ENCODE measurements at places on chromosomes 1 and 21.

DNA sequence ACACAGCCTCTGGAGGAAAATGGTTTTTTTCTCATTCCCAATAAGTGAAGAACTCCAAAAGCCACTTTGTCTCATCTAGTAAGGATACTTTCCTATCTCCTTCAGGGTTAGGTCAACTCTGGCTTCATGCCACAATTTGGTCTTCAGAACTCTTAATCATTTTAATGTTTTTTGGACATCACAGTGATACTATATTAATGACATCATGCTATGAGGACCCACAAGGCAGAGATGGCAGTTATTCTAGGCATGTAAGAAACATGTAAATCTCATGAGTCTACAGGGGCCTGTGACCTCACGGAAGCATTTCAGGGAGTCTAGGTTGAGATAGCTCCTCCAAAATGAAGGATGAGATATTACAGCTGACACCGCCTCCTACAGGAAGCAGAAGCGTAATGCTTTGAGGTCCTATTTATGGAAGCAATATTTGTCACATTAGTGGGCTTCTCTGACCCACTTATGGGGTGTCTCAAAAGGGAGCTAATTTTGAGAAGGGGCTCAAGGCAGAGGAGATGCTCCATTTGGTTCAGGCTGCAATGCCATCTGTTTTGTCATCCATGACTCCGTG lies 5.0 kb upstream of the GPR137B start:
- DNase-seq = no peak

DNA sequence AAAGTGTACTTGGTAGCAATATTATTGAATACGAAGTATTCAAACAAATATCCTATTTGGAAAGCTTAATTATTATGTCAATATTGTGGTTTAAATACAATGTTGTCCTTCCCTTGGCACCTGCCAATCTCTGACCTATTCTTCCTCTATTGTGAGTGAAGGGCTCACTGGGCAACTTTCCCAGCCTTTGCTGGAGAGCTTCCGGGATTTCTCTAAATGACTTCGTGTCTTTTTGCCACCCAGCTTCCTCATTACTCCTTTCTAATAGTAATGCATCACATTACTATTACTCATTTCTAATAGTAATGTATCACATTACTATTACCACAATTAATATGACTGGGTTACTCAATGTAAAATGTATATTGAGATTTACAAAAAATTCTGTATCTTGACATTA lies 880.6 kb downstream of the BRINP3 start:
- DNase-seq = no peak

DNA sequence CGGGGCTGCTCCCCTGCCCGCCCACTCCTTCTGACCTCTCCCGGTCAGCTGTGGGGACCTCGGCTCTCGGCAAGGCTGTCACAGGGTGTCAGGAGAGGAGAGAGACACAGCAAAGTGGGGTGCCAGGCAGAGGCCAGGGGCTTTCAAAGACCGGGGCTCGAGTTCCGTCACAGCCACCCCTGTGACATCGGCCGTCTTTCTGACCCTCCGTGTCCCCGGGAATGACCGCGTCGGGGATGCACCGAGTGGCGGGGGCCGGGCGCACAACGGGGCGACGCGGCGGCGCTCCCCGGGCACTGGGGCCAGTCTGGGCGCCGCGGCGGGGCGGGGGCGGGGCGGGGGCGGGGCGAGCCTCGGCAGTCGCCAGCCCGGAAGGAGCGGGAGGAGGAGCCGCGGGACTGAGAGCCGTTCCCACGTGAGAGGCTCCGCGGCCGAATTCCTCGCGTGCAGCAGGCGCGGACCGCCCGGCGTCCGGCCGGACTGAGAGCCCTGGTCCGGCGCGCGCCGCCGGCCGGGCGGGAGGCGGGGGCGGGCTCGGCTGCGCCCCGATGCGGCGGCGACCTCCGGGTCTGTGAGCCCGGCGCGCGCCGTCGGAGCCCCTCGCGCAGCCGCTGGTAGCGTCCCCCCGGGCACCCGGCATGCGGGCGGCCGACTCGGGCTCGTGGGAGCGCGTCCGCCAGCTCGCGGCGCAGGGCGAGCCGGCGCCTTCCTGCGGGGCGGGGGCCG lies 229.7 kb upstream of the TMEM51 start:
- peak; percentile 71 for DNase-seq

DNA sequence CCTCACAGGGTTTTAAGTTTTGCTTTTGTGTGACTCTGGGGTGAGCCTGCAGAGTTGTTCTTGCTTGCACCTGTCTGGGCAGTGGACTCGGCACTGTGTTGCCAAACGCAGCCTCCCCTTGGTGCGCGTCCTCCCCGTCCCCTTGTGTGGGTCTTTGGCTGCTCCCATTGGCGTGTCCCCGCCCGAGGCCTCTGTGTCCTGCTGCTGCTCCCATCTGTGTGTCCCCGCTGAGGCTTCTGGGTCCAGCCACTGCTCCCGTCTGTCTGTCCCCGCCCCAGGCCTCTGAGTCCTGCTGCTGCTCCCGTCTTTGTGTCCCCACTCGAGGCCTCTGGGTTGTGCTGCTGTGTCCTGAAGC lies 62.8 kb downstream of the PCNT start:
- DNase-seq = no peak

DNA sequence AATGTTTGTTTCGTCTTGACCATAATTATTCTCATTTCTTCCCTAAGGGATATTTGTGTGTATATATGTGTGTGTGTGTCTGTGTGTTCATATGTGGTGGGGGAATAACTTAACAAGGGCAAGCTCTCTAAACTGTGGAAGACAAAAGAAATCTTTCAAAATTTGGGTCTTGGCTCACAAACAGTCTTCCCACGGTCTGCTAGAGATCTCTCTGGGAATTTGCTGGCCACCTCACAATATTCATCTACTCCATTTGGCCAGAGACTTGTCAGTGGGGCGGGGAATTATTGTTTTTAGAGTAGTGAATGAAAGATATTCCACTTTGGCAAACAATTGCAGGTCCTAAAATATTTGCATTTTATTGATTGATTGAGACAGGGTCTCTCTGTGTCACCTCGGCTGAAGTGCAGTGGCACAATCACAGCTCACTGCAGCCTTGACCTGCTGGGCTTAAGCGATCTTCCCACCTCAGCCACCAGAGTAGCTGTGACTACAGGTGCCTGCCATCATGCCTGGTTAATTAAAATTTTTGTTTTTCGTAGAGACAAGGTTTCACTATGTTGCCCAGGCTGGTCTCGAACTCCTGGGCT lies 8.0 kb upstream of the EIF2B3 start:
- DNase-seq = no peak

GRCh38 chr1:155893389-155894142 lies 17.6 kb downstream of the RIT1 start:
- DNase-seq = no peak

GRCh38 chr1:228256626-228257375 lies 49.0 kb downstream of the OBSCN start:
- DNase-seq = no peak

GRCh38 chr1:9905010-9905409 lies 5.1 kb downstream of the CTNNBIP1 start:
- no peak for DNase-seq

DNA sequence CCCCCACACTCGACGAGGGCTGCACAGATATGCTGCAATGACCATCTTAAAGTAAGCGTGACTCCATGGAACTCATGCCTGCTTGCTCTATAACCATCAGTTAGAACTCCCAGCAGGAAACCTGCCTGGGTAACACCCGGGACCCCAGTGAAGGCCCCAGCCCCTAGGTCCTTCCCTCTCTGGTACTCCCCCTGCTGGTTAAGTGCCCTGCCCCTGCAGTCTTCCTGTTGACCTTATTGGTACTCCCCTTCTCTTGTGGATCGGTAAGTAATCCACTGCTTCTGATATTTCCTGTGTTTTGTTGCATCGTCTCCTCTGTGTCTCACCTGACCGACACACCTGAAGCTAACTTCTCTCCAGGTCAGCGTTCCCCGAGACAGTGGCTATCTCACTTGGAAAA lies 104.8 kb upstream of the COG2 start:
- DNase-seq = no peak

DNA sequence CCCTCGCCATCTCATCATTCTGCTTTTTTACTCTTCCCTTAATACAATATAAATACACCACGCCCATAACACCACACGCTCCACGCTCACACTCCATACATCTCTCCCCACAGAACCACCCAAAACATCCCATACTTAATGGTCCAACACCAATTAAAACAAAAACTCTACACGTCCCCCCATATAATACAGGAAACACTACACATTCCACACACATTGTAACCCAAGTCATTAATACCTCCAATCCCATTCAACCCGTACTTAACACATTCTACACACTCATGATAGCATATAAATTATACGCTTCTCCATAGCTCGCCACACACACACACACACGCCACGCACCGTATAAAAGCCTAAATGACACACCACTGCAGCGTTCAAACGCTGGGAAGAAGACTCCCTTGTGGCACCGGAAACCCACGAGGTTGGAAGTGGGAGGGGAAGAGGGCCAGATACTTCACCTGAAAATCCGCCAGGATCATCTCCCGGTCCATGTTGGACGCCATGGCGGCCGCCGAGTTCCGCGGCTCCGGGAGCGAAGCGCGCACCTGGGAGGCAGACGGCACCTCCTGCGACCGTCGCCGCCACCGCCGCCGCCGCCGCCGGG lies 659 bp downstream of the FAF1 start:
- DNase-seq = peak; percentile 47

DNA sequence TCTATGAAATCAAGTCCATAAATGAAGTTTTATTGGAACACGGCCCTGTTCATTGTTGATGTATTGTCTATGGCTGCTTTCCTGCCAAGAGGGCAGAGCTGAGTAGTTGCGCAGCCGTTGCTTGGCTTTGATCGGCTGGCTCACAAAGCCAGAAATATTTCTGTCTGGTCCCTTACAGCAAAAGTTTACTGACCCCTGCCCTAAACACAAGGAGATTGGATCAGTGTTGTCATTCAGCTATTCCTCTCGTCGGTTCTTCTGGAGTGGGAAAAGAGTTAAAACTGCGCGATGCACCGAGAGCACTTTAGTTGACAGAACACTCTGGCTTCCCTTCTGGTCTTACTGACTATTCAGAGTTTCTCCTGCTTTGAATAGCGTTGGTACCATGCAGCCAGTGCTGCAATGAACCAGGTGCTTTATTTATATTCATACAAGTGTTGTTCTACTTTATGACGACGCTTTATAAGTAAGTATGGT lies 868 bp downstream of the ZBTB40 start:
- peak; percentile 54 for DNase-seq

GRCh38 chr21:16707274-16707673 lies 805.6 kb upstream of the CXADR start:
- DNase-seq = no peak

DNA sequence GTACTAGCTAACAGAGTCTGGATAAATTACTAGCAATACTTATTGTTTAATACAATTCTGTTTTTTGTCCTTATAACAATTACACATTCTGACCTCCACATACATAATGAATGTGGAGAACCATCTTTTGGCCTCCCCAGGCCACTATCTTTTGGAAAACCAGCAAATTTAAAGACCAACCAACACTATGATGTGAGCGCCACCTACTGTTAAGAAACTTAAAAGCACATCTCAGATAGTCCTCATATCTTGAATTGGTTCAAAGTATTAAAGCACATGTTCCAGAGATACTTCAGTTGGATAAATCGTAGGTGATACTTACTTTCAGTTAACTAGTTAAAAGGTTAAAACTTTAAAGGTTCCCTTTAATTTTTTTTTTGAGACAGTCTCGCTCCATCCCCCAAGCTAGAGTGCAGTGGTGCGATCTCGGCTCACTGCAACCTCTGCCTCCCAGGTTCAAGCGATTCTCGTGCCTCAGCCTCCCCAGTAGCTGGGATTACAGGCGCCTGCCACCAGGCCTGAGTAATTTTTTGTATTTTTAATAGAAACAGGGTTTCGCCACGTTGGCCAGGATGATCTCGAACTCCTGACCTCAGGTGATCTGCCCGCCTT lies 29.3 kb upstream of the USP1 start:
- no peak for DNase-seq

DNA sequence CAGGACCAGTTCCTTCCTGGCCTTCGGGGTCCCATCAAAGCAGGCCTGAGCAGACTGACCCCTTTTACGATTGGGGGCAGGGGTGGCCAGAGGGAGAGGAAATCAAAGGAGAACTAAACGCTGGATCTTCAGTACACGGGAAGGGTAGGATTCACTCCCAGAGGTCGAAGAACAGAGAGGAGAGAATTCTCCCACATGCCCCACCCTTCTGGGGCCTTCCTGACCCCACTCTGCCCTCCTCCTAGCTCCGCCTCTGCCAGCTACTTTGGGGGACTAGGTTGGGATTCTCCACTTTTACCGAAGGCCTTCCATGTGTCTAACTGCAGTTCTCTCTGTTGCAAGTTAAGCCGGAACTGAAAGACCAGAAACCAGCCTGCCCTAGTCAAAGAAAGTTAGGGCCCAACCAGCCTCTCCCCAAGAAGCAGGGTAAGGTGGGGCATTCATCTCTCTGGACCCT lies 654 bp upstream of the ARHGEF2 start:
- DNase-seq = no peak

DNA sequence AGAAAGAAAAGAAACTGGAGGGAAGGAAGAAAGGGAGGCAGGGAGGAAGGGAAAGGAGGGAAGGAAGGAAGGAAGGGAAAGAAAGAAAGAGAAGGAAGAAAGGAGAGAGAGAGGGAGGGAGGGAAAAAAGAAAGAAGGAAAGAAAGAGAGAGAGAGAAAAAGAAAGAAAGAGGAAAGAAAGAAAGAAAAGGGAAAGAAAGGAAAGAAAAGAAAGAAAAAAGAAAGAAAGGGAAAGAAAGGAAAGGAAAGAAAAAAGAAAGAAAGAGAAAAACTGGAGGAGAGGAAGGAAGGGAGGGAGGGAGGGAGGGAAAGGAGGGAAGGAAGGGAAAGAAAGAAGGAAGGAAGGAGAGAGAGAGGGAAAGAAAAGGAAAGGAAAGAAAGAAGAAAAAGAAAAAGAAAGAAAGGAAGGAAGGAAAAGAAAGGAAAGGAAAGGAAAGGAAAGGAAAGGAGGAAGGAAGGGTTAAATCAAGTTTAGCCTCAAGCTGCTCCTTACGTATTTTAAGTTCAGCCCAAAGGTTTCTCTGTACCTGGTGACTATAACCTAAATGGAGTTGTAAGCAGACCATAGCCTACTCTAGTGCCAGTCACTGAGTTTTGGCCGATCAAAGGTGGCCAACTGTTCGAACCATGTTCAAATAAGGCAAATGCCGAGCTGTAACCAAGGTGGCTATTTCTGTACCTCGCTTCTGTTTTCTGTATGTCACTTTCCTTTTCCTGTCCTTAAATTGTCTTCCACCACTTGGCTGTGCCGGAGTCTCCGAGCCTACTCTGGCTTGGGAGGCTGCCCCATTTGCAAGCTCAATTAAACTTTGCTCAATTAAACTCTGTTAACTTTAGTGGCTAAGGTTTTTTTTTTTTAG lies 37.8 kb upstream of the TMPRSS2 start:
- no peak for DNase-seq

GRCh38 chr1:118101515-118101844 lies 83.5 kb downstream of the SPAG17 start:
- DNase-seq = no peak

DNA sequence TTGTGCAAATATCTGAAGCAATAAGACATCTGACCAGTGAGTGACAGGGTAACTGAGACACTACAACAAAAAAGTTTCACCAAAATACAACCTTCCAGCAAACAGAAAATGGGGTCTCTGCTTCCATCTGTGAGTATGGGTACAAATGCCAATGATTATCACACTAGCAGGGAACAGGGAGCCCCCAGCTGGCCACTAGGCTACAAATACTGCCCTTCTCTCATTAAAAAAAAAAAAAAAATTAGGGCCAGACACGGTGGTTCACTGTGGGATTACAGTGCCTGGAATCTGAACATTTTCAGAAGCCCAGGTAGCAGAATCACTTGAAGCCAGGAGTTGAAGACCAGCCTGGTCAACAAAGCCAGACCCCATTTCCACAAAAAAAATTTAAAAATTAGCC lies 48.4 kb upstream of the EDARADD start:
- DNase-seq = no peak
